Fibroblast of lung (primary cell): ENCODE measurements at places on chromosomes 3 and 15.
A peak's percentile ranks its signal among the peaks of the same experiment; 100 is the strongest.

GRCh38 chr3:197339841-197340520 is 41.6 kb upstream of the DLG1 start:
- peak overlapping the region; percentile 23 for H3K27ac ChIP-seq
- H3K36me3 ChIP-seq: no peaks in the 10 kb centered on the region
- H3K27me3 ChIP-seq: no peaks in the 10 kb centered on the region
- DNase-seq: peak; percentile 51
- peaks cover 2% of the 10 kb centered on the region for H3K4me1 ChIP-seq

GRCh38 chr3:42228796-42229195 is 37.2 kb downstream of the CCK start:
- peaks cover 5% of the 10 kb centered on the region for H3K4me1 ChIP-seq
- no peaks in the 10 kb centered on the region for H3K27me3 ChIP-seq
- no peak overlapping the region for H3K4me3 ChIP-seq
- no peak overlapping the region for H3K27ac ChIP-seq
- H3K36me3 ChIP-seq: peaks cover 4% of the 10 kb centered on the region
- DNase-seq: no peak

DNA sequence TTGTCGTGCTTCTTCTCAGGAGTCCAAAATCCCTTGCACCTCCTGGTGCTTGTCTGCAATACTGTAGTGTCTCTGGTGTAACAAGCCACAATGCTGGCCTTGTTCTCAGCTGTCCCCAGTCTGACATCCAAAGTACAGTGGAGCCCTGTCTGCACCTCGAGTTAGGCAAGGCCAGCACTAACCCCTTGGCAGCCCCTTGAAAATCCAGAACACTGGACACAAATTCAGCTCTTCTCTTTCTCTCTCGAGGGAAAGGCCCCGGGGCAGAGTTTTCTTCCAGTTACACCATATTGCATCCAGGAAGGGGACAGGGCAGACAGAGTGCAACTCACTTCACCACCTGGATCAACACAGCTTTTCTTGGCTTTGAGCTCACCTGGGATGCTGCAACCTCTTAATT is 91.3 kb upstream of the ATP10A start:
- H3K36me3 ChIP-seq: no peaks in the 10 kb centered on the region
- no peak overlapping the region for H3K27ac ChIP-seq
- DNase-seq: no peak
- no peaks in the 10 kb centered on the region for H3K4me1 ChIP-seq

GRCh38 chr3:155766206-155766605 is 21.3 kb upstream of the PLCH1 start:
- H3K36me3 ChIP-seq: no peaks in the 10 kb centered on the region
- H3K4me3 ChIP-seq: no peak overlapping the region
- no peaks in the 10 kb centered on the region for H3K4me1 ChIP-seq
- no peaks in the 10 kb centered on the region for H3K27me3 ChIP-seq
- H3K27ac ChIP-seq: no peak overlapping the region
- DNase-seq: peak; percentile 46

- H3K4me3 ChIP-seq: no peak overlapping the region
- peaks cover 3% of the 10 kb centered on the region for H3K36me3 ChIP-seq
- H3K27me3 ChIP-seq: no peaks in the 10 kb centered on the region
- no peak overlapping the region for H3K27ac ChIP-seq
- H3K4me1 ChIP-seq: no peaks in the 10 kb centered on the region
These were observed 121.5 kb downstream of the DNAJB8 start for GRCh38 chr3:128345196-128345595.

DNA sequence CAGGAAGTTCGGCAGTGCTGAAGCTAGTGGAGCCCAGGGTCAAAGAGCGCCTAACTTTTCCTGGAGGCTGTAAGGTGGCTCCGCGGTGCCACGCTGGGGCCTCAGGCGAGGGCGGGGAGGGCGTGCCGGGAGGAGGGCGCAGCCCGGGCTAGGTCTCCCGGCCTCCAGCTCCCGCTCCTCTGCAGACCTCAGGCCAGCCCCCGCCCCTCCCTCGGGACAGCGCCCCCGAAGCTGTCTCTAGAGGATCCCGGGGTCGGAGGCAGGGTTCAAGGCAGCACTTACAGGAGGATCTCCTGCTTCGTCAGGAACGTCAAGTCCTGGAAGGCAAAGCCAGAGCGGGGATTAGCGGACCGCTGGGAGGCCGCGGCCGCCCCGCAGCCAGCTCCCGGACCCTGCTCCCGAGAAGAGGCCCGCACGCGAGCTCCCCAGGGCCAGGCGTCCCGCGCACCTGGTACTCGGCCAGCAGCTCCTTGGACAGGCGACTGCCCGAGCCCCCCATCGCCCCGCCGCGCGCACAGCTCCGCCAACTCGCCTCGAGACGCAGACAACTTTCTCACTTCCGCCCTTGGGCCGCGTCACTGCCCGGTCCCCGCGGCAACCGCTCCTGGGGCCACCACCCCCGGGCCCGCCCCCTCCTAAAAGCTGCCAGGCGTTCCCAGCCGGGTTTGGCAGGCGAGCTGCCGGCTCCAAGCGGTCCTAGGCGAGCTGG is at the start of gene CIB1:
Gene CIB1 (minus strand): TSS at position 555 of the 709 bp plus-strand sequence. CDS start 56 bp downstream, at position 499.
- H3K4me3 ChIP-seq: peak within 1 kb of the TSS; percentile 93
- peak; percentile 94 for DNase-seq
- H3K4me1 ChIP-seq: peaks cover 4% of the 10 kb centered on the region
- H3K27ac ChIP-seq: peak within 1 kb of the TSS; percentile 95
- peaks cover 13% of the 10 kb centered on the region for H3K36me3 ChIP-seq
